ENCODE measurements at places on chromosomes 4 and X.

- DNase-seq: no peak
Measured at GRCh38 chr4:168572002-168572401, 75.2 kb downstream of the PALLD start.

DNA sequence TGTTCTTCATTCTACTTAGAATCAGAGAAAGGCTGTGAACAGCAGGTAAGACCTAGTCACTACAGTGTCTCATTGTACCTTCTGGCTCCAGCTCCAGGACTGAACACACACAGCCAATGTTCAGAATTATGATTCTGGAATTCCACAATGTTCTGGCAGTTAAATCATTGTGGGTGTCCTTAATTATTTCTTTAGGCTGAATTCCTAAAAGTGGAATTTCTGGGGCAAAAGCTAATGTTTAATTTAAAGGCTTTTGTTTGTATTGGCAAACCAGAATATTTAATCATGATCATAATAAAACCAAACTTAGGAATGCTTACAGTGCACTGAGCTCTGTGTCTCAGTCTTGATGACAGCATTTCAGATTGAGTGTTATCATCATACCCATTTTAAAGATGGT lies 67.0 kb upstream of the FAT1 start:
- DNase-seq: no peak

- DNase-seq: peak; percentile 44
Measured at GRCh38 chr4:17624821-17625220, 10.4 kb downstream of the MED28 start.

- DNase-seq: peak; percentile 3
Measured at GRCh38 chr4:185965426-185966384, 103.3 kb upstream of the TLR3 start.

All from globus pallidus (tissue), 1 donor.